Foreskin melanocyte (primary cell): ENCODE measurements at places on chromosomes 16 and 17.

DNA sequence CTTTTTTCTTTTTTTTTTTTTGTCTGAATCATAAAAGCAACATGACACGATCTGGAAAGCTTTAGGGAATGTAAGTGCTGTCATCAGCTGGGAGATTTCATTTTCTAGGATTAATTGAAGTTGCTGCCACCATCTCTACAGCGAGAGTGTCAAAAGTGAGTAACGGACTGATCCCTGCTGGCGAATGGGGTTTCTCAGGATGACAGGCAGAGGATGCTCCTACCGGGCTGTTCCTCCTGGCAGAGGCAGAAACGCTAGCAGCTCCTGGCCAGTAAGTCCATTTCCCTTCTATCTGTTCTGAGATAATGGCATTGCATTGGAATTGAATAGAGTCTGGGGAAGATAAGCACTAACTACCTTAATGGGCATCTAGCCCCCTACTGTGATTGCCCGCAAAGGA lies 80.5 kb upstream of the KIFC3 start:
- DNase-seq = no peak

DNA sequence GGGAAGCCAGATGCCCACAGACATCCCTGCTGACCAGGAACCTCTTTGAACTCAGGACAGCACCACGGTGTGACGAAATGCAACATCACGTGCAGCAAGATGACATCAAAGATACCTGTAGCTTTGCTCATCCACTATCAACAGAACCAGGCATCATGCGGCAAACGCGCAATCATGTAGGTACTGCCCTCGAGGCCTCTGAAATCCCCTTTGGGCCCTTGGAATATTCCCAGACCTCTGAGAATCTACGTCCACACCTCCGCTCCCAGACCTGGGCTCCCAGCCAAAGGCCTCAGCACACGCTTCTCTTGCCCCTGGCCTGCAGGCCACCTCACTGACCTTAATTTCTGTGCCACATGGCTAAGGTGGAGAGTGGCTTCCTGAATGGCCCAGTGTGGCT lies 7.3 kb downstream of the CX3CL1 start:
- no peak for DNase-seq

DNA sequence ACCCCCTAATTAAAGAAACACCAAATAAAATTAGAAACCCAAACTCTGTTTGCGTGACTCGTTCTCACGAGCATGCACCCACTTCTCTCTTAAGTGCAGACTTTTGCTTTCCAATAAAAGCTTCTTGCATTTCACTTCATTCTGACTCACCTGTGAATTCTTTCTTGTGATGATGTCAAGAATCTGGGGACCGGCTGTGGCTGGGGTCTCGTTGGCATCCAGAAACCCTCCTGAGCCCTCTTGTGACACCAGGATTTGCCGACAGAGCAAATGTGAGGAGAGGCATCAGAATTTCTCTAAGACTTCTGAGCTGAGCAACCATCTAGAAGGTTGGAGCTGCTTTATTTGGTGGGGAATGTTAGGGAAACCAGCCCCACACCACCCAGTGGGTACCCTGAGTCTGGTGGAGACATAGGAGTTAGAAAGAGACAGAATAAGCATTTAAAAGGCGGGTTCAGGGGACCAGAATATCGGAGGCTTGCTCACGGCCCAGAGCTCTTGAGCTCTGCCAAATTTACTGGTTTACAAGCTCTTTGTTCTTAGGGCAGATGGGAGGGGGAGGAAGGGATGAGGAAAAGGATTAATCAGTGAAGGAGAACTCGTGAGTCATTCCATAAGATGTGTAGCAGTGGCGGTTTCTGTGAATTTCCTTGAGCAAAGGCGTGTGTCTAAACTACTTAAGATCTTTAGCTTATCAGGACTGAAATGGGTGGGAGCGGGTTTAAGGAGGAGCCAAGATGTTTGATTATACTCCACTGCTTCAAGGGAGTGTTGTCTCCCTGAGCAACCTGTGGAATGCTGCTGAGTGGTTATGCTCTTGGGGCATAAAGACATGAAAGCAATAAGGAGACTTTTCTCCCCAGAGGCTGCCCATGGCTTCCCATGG lies 24.2 kb upstream of the TMC5 start:
- peak; percentile 11 for DNase-seq

DNA sequence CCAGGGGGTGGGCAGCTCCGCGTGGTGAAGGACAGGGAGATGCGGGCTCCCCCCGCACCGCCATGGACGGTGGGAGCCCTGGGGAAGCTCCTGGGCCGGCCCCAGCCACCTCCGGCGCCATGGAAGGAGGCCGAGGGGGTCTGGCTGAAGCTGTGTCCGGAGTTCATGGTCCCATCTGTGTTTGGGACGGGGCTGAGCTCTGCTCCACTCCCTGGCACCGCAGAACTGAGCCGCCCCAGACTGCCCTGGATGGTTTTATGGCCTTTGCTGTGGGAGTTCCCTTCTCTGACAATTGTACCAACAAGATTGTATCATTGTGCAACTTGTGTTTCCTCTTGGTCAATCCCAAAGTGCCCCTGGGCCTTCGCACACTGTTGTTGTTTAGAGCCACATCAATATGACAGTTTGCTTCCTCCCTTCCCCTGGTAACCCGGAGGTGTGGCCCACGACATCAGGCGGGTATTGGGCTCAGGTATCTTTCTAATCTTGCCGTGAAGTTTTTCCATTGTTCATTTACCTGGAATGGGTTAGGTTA lies 942 bp downstream of the KRT23 start:
- no peak for DNase-seq

DNA sequence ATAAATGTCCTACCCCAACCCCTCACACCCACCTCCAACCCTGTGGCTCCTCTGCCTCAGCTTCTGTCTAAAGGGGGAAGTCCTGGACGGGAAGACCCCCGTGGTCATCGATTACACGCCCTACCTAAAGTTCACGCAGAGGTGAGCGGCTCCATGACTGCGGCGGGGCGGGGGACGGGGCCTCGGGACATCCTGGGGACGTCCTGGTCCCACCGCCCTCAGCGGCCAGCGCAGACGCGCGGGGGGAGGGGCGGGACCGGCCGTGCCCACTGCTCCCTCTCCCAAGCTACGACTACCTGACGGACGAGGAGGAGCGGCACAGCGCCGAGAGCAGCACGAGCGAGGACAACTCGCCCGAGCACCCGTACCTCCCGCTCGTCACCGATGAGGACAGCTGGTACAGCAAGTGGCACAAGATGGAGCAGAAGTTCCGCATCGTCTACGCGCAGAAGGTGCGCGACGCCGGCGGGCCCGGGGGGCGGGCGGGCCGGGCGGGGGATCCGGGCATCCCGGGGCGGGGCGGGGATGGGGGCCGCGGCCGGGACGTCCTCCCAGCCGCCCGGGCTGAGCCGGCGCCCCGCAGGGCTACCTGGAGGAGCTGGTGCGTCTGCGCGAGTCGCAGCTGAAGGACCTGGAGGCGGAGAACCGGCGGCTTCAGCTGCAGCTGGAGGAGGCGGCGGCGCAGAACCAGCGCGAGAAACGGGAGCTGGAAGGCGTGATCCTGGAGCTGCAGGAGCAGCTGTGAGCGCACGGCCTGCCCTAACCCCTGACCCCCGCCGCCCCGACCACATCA lies 6.7 kb downstream of the RUNDC3A start:
- DNase-seq = no peak
